ENCODE measurements at places on chromosomes 11 and 22.

DNA sequence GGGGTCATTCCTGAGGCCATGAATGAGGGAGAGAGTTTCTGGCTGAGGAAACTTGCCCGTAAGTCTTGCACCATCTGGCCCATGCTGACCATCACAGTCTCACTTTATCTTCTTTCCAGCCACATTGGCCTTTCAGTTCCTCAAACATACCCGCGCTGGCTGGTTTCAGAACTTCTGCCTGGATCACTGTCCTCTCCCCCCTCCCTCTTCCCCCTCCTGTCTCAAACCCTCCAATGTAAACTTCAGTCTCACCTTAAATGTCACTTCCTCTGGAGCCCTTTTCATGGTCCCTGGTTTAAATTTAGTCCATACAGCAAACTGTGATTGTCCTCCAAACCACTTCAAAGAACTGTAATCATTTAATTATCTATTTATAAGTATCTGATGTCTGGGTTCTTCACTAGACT is 3.7 kb upstream of the TMEM109 start:
- no peak for DNase-seq

GRCh38 chr11:115379528-115379927 is 124.7 kb downstream of the CADM1 start:
- no peak for DNase-seq

DNA sequence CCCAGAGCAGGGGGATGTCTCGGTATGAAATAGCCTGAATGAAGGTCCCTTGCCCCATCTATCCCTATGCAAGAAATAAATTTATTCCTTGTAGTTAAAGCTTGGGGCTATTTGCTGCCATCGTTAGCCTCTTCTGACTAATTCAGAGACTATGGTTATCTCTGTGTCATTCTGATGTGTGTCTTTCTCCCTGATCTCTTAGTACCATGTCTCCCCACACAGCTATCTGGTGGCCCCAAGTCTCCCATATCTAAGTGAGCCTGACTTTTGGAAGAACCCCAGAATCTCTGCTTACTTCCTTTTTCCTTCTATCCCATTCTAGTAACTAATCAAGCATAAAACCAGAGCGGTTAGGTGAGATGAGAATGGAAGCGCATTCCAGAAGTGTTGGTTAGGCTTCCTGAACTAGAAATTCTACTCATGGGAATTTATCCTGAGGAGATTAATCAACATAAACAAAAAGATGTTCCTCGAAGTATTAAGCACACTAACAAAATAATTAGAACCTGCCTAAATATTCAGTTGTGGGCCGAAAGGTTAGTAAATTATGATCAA is 71.4 kb upstream of the BMAL1 start:
- no peak for DNase-seq

GRCh38 chr22:27100789-27101188 is 443.4 kb downstream of the MIAT start:
- DNase-seq: no peak

DNA sequence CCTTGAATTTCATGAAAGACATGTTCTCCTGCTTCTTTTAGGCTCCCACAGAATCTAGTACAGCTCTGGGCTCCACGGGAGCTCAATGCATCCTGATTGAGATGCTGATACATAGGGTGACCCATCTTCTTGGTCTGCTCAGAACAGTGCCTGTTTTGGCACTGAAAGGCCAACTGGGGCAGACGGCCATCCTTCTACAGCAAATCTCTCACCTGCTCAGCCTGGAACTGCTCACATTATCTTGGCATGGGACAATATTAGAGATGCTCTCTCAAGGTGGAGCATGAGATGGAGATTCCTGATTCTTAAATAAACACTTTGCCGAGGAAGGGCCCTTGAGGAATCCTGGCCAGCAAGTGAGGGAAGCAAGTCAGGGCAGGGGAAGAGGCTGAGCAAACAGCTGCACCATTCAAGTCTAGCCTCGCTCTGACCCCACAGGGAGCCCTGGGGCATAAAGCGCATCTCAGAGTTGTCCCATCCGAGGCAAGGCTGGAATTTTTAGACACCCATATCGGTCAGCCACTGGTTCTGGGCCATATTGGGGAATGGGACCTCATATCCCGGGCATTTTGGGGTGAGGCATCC is 58.4 kb upstream of the CSNK2A3 start:
- DNase-seq: no peak

GRCh38 chr11:32188785-32189184 is 97.9 kb downstream of the RCN1 start:
- no peak for DNase-seq

- no peak for DNase-seq
Measured at GRCh38 chr11:44625759-44626523, 60.5 kb downstream of the CD82 start.

- DNase-seq: no peak
Measured at GRCh38 chr11:117210620-117211019, 11.4 kb downstream of the TAGLN start.

GRCh38 chr11:111353776-111354600 is 25.1 kb downstream of the POU2AF1 start:
- DNase-seq: no peak

Data from stimulated activated CD8-positive, alpha-beta memory T cell treated with anti-CD3 and anti-CD28 coated beads, Interleukin-7, amount 100 ng/mL, for 1 hour (primary cell).